ENCODE measurements at places on chromosomes 1 and 21.
A peak's percentile ranks its signal among the peaks of the same experiment; 100 is the strongest.

DNA sequence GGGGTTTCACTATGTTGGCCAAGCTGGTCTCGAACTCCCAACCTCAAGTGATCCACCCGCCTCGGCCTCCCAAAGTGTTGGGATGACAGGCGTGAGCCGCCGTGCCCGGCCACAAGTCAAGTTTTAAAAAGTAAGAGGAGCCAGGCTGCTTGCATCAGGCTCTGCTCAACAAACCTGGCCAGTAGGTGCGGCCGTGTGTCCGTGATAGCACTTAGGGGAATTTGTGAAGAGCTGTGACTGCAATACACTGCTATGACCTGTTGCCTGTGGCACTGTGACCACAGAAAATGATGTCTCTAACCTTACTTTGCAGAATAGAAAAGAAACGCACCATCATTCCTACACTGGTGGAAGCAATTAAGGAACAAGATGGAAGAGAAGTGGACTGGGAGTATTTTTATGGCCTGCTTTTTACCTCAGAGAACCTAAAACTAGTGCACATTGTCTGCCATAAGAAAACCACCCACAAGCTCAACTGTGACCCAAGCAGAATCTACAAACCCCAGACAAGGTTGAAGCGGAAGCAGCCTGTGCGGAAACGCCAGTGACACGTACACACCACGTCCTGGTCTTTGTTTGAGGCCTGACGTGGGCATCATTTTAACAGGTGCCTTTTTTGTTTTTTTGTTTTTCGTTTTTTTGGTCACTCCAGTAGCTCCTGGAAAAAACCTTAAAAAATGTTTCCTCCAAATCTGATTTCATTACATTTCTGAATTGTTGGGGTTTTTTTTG, 16.7 kb downstream of the C1orf174 start:
- no peak for DNase-seq

DNA sequence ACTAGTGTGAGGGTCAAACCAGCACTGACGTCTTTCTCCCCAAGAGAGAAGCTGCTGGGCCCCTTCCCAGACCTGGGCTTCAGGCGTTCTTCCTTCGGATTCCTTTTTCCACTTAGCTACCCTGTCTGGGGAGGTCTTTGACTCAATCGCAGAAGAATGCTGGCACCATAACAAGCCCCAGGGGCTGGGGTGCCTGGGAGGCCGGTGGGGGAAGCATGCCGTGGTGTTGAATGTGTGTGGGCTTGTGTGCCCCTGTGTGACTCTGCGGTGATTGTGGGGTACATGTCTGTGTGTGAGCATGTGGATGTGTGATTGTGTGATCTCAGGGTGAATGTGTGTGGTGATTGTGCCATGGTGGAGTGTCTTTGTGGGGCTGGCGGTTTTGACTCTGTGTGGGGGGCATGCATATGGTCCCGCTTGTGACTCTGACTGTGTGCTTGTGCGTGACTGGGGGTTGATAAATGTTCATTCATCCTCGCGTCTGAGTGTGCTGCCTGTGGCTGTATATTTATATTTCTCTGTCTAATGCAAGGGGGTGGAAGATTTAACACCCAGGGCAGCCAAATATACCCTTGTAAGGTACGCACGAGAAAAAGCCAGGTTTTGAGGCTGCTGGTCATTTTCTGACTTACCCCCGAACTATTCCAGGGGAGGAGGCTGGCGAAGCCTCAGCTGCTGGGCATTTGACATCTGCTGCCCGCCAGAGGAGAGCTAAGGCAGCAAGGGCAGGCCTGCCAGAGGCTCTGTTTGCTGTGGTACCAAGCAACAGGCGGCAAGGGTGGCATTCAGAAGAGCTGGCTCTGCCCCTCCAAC, 1.1 kb upstream of the SYNC start:
- DNase-seq: no peak

GRCh38 chr1:15117671-15118325, 35.7 kb upstream of the TMEM51 start:
- DNase-seq: no peak

DNA sequence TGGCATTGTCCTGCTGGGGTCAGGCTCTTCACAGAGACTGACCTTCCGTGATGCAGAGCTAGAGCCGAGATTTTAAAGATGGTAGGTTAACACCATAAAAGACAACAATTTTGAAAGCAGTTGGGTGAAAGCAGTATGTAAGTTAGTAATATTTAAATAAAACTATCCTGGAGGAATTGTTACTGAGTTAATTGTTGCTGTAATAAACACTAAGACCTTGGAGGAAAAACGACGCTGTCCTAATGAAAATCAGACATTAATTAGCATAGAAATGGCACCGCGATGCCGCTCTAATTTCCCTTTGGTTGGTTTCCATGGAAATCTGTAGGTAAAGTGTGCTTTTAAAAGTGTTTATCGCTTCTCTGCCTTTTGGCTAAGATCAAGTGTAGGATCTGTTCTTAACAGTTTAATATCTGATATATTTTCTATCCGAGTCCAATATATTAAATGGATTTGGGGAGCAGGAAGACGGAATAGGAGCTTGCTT, 745 bp upstream of the ANP32E start:
- no peak for DNase-seq

- DNase-seq: no peak
Measured at GRCh38 chr1:82844447-82844846, 1043.7 kb downstream of the ADGRL2 start.

- no peak for DNase-seq
Measured at GRCh38 chr1:218743861-218744505, 398.8 kb downstream of the TGFB2 start.

DNA sequence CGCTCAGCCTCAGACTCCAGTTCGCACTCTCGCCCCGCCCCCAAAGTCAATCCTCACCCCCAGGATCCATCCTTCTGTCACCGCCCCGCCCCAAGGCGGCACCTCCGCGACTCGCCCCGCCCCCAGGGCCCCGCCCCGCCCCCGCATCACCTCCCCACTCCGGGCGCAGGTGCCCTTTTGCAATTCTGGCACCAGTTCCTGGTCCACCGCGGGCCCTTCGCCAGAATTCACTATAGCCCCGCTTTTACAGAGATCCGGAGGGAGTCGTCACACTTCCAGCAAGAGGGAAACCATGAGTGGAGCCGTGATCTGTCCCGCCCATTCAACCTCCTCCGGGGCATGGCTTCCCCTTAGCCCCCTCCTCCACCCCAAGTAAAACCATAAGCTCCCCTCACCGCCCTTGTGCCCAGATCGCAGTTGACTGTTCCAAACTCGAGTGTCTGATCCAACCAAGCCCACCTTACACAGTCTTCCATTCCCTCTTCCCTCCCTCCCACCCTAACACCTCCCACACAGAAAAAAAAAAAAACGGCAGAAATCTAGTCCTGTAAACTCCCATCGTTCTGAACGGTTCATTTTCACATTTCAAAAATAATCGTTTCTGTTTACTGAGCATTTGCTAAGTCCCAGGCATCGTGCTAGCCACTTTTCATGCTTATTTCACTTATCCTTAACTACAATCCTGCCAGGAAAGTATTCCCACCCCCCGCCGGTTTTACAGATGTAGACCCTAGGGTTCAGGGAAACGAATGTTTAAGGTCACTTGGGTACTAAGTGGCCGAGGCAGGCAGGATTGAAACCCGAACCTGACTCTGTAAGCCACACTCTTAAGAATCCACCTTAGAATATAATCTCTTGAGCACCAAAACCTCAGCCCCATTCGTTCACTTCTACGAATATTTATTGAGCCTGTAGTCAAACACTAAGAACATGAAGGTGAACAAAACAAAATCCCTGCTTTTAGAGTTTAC, 1.3 kb upstream of the DNAJC16 start:
- DNase-seq: no peak

DNA sequence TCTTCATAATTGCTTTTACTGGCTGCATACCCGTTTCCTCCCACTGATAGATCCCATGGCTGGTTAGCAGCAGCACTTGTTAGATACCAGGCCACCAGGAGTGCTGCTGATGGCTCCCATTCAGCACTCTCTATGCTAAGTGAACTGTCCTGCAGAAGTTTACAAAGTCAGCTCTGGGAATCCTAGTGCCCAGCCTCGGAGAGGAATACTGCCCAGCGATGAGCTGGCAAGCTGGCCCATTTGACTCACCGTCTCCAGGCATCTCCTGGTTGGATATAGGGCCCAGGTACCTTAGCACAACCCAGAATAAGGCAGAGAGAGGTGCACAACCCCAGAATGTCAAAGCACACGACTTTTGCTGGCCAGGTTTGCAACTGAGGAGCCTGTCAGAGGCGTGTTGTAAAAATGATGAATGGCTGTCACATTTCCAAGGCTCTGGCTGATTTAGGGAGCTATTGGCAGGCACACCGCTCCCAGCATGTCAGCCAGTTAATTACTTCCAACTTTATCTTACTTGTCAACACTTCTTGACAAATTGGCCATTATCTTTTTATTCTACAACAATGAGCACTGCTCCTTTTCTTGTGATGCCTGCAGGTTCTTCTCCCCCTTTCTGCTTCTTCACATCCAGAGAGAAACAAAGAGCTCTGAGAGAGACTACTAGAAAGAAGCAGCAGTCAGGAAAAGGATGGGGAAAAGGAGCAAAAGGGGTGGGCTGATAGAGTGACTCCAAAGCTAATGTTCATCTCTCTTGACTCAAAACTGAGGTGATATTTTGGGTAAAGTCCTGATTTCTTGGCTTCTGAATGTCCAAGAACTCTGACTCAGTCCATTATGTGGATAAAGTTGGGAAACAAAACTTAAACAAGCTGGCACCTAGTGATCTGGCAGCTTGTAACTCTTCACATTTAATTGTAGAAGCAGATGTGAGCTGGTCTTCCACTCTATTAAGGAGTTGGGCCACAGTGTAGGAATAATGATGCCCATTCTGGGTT, 10.8 kb upstream of the ANGPTL7 start:
- no peak for DNase-seq

DNA sequence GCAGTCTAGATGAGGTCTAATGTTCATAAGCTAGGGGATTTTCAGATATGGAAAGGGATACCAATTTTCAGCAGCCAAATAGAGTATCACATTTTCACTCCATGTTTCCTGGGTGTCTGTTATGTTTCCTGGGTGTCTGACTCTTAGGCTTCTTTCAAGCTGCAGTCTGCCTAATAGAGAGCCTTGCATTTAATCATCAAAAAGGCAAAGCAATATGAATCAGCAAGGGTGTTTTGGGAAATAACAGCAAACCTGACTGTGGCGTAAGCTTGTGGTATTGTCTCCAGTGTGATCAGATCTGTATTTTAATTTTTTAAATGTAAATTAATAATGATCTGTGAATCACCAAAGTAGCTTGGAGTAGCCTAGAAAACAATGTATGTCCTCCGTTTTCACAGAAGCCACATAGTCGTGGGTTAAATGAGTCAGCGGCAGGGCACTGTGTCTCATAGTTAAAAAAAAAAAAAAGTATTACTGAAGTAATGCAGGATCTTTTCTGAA, 10.4 kb downstream of the LGALS8 start:
- DNase-seq: no peak

GRCh38 chr1:161121834-161122233, 3.9 kb downstream of the NIT1 start:
- DNase-seq: peak; percentile 36

DNA sequence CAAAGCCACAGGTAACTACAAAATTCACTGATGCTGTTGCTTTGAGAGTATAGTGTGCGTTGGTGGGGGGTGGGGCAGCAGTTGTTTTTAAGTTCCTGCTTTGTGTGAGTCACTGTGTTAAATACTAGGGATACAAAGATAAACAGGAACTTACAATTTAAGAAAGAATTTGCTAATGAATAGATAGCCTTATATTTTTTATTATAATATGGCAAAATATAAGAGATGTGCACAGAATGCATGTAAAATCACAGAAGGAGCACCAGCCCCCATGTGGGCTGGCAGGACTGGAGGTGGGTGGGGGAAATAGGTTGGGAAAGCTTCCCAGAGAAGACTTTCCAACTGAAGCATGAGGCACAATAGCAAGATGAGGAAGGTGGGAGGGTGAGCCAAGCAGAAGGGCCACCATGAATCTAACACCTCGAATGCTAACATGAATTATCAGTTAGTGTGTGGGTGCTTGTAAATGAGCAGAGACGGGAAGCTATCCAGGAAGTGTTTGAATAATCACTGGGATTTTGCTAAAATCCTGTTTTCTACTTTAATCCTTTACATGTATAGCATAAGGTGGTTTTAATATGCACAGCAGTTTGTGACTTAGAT, 57.0 kb upstream of the RAVER2 start:
- no peak for DNase-seq

- DNase-seq: no peak
Measured at GRCh38 chr1:160342526-160342925, 524 bp downstream of the COPA start.

DNA sequence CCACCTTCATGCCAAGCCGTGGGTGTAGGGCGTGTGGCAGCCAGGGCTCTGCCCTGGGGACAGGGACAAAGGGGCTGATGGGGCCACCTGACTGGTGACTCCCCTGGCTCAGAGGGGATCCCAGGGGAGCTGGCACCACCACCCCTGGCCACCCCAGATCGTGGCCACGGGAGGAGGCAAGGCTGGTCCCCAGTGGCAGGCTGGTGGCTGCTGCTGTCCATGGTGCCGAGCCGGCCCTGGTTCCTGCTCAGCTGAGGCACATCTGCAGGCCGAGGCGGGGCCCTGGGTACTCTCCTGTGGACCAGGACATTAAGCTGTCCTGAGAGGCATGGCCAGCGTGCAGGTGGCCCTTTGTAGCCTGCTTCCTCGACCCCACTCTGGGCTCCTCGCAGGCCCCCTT, 6.5 kb downstream of the PLCH2 start:
- no peak for DNase-seq

GRCh38 chr1:180593382-180593781, 34.6 kb downstream of the OVAAL start:
- DNase-seq: no peak

All from CD4-positive, alpha-beta T cell (primary cell).